Activated naive CD4-positive, alpha-beta T cell treated with anti-CD3 and anti-CD28 coated beads for 36 hours (primary cell): ENCODE measurements at places on chromosomes 16 and 17.

GRCh38 chr16:89899879-89900481, 18.7 kb upstream of the MC1R start:
- DNase-seq: no peak

- DNase-seq: peak; percentile 3
These were observed 216.9 kb upstream of the GSE1 start for GRCh38 chr16:85395913-85396878.

GRCh38 chr16:65855171-65856145, 511.0 kb upstream of the CDH5 start:
- DNase-seq: no peak

DNA sequence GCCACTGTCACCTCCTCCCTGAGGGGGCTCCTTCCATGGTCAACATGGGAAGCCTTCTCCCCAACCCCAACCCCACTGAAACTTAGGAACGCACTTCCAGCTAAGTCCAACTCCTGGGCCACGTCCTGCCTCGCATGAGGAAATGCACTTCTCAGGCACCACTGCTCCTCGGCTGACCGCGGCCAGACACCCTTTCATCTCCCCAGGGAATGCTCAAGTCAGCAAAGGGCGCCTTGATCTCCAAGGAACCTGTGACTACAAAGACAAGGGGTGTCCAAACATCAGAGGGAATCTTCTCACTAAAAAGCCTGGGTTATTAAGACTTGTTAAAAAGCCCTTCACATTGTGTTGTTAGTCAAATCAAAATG, 124.9 kb upstream of the HSBP1 start:
- no peak for DNase-seq

GRCh38 chr17:45172232-45172540, 10.5 kb downstream of the HEXIM2 start:
- no peak for DNase-seq

DNA sequence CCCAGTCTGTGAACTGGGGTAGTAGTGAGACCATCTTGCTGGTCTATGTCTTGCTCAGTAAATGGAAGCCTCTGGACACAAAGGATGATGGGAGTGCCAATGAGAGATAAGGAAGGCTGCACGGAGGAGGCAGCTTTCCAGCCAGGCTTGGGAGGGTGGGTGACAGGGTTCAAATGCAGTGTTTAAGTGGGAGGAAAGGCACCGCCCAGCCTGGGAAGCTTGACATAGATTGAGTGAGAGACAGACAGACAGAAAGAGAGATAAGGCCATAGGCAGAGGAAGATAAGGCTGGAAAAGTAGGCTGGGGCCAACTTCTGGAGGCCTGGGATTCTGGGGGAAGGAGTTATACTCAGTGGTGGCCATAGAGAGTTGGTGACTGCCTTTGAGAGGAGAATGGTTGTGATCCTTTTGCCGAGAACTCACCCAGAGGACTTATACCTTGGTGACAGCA, 7.2 kb upstream of the COL1A1 start:
- no peak for DNase-seq

GRCh38 chr16:87465306-87465705, 27.5 kb downstream of the ZCCHC14 start:
- DNase-seq: peak; percentile 66

- no peak for DNase-seq
These were observed 127.2 kb downstream of the AXIN2 start for GRCh38 chr17:65434251-65434650.

DNA sequence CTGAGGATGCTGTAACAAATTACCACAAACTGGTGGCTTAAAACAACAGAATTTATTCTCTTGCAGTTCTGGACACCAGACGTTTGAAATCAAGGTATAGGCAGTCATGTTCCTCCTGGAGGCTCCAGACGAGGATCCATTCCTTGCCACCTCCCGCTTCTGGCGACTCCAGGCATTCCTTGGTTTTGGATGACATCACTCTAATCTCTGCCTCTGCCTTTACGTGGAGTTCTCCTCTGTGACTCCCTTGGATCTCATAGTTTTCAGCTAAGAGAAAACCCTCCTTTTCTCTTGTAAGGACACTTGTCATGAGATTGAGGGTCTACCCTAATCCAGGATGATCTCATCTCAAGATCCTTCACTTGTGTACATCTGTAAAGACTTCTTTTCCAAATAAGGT, 31.4 kb upstream of the HS3ST3B1 start:
- no peak for DNase-seq

DNA sequence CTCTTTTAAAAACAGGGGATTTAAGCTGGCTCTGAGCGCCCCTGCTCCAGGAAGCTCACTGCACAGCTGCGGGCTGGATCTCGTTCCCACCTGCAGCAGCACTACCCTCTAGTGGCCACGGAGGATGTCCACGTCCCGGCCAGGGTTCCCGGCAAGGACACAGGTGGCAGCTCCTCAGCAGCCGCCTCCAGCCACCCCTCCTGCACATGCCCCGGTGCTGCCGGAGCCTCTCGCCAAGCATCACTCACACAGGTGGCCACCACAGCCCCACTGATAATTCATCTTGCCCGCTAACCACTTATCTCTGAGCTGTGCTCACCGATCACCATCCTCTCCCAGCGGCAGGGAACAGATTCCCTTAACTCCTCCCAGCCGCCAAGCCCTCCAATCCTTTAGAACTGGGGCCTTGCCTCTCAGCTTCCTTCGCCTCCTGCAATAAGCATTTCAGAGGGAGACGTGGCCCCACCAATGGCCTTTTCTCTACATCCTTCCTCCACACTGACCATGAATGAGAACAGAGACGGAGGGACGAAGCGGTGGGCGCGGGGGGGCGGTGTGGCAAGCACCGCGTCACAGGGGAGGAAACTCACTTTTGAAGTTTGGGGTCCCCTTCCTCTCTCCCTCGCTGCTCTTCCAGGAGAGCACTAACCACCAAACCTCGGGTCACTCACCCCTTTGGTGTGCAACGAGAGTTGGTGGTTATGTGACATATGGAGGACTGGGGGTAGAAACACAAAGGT, 222.1 kb downstream of the RBFOX3 start:
- peak; percentile 35 for DNase-seq

GRCh38 chr16:19213885-19214284, 45.8 kb downstream of the SYT17 start:
- peak; percentile 9 for DNase-seq

DNA sequence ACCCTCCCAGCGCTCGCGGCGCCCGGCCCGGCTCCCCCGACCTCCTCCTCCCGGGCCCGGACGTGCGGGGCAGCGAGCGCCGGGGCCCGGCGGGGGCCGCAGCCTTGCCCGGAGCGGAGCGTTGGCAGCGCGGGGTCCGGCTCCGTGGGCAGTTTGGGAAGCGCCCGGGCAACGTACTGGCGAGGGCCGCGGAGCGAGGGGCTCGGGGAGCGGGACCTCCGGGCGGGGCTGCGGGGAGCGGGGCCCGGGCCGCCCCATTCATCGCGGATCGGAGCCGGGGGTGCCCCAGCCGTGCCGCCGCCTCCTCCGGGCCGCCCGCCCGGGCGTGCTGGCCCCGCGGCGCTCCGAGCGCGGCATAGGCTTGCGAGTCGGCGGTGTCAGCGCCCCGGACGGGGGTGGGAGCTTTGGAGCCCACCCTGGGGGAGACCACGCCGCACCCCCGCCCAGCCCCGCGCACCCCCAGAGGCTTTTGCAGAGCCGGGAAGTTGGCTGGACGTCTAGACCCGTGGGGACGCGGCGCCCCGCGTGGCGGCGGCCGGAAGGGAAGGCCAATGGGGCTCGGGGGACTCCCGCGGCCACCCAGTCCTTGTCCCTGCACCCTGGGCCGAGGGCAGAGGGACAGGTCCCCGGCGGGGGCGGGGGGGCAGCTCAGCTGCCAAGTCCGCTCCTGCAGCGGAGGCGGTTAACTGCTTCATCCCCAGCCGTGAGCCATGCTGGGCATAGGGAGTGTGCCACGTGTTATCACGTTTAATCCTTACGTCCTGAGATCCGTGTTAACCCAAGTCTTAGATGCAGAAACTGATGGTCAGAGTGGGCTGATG, 852 bp downstream of the ZNF469 start:
- peak; percentile 15 for DNase-seq

- no peak for DNase-seq
These were observed 17.6 kb downstream of the TRPV3 start for GRCh38 chr17:3539881-3540540.

- no peak for DNase-seq
These were observed 23.1 kb downstream of the MRC2 start for GRCh38 chr17:62650587-62650986.

- DNase-seq: no peak
These were observed 22.8 kb downstream of the BAHCC1 start for GRCh38 chr17:81417879-81418709.

DNA sequence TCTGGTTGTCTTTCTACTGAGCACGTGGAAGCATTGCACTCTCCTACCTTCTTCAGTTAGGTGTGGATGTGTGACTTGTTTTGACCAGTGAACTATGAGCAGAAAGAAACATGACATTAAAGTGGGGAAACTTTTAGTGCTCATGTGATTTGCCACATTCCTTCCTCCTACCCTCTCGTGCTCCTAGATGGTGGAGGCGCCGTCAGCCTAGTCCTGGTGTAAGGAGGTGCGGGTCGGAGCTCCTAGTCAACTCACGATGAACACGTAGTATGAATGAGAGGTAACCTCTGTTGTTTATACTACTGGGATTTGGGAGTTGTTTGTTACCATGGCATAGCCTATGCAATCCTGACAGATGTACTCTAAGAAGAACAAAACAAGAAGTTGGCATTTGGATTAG, 47.4 kb downstream of the KSR1 start:
- DNase-seq: no peak

GRCh38 chr17:16491131-16491702, 776 bp downstream of the LRRC75A start:
- peak; percentile 35 for DNase-seq

DNA sequence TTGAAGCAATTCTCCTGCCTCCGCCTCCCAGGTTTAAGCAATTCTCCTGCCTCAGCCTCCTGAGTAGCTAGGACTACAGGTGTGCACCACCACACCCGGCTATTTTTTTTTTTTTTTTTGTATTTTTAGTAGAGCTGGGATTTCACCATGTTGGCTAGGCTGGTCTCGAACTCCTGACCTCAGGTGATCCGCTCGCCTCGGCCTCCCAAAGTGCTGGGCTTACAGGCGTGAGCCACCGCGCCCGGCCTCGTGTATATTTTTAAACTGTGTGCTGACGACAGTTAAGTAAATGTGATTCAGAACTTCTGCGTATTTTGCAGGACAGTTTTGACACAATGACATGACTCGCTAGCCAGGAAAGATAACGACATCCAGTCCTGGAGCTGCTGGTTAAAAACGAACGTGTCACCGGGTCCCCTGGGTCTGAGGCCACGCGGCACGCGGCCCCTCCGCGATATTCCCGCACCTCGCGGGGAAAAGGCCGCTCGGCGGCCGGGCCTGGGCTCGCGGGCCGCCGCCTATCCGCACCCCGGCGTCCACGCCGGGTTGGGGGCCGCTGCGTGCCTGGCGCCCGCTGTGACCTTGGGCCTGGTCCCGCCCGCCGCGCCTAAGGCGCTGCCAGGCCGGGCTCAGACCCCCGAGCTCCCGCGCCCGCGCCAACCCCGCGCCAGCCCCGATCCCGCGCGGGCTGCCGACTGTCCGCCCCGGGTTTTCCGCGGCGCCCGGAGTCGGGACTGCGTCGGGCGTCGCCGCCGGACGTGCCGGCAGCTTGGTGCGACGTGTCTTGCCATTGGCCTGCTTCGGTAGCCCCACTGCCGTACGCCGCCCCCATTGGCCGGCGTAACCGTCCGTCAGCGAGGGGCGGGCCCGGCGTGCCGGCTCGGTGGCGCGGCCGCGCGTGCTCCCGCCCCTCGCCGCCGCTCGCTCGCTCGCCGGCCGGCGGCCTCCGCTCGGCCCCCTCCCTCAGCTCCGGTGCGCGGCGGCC, at the start of gene FOXK2:
TSS of gene FOXK2 (plus strand) at position 907 of the 985 bp plus-strand sequence. CDS start 157 bp downstream, outside the sequence.
- DNase-seq: peak; percentile 93

- DNase-seq: no peak
These were observed 22.5 kb upstream of the SPNS3 start for GRCh38 chr17:4411201-4411600.

GRCh38 chr16:11679941-11680911, 12.0 kb downstream of the SNN start:
- DNase-seq: no peak

DNA sequence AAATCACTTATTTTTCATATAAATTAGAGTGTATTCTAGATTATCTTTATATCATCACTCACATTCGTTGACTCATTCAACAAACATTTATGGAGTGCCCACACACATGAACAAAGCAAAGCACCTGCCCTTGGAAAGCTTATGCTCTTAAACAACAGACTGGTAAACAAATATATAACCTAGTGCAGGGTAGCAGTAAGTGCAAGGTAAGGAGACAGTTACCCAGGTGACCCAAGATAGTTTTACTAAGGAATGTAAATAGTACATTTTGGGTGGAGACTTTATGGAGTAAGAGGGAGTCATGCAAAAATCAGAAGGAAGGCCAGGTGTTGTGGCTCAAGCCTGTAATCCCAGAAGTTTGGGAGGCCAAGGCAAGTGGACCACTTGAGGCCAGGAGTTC, 40.4 kb upstream of the HELZ start:
- no peak for DNase-seq

GRCh38 chr17:74754832-74755231, 6.4 kb downstream of the NHERF1 start:
- DNase-seq: no peak

DNA sequence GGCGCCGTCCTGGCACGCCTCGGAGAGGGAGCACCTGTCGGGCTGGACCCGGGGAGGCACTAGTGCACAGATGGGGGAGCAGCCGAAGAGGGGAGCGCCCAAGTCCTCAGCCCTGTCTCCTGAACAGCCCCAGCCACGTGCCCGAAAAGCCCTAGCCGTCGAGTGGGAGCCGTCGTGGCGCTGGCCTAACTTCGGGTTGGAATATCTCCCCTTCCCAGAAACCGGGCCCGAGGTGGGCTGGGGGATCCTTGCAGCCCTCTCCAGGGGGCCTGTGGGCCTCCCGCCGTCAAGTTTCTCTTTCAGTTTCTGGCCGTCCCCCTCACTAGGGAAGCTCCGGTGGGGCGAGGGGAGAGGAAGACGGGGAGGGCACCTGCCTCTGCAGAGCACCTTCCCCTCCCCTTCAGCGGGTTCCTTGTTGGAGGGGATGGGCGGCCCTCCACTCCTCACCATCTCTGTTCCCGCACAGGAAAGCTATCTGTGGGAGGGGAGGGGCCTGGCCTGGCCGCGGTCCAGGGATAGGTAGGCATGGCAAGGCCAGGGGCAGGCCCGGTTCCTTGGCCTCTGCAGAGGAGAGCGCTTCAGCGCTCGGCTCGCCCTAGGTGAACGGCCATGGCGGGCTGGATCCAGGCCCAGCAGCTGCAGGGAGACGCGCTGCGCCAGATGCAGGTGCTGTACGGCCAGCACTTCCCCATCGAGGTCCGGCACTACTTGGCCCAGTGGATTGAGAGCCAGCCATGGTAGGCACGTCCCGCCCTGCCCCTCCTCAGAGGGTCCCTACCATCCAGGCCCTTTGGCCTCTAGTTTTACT, 709 bp downstream of the STAT5A start:
- DNase-seq: peak; percentile 72
